ENCODE measurements at places on chromosomes 11 and 22.

- DNase-seq, result no peak
Measured at GRCh38 chr11:84316866-84317555, 1030.8 kb upstream of the CCDC90B start.

DNA sequence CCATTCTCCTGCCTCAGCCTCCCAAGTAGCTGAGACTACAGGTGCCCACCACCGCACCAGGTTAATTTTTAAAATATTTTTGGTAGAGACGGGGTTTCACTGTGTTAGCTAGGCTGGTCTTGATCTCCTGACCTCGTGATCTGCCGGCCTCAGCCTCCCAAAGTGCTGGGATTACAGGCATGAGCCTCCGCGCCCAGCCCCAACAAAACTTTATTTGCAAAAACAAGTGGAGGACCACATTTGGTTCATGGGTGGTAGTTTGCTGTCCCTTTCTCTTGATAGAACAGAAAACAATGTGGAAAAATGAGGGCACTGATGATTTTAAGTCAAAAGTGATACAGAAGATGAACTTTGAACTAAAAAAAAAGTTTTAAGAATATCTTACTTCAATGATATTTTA is 121.8 kb upstream of the SERPIND1 start:
- DNase-seq, result no peak

DNA sequence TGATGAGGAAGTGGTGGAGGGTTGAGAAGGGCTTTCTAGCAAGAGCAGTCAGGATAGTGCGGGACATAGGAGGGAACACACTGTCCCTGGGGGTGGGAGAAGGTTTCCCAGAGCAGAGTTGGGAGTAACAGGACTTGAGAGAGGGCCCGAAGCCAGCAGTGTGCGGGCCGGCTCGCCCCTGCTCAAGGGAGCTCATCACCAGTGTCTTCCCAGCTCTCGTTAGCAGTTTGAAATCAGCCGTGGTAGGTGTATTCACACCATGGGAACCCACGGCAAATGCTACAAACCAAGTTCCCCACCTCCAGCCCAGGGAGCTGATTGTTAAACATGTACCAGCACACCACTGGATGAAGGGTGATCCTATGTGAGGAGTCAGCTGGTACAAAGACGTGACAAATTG is 66.2 kb upstream of the EIF3D start:
- DNase-seq, result no peak

DNA sequence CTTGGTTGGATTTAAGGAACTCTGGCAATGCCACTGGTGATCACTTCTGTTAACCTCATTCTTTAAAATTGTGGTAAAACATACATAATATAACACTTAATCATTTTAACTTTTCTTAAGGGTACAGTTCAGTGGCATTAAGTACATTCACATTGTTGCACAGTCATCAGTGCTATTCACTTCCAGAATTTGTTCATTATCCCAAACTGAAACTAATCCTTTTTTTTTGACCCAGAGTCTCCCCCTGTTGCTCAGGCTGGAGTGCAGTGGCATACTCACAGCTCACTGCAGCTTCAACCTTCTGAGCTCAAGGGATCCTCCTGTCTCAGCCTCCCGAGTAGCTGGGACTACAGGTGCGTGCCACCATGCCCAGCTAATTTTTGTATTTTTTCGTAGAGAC is 10.6 kb downstream of the ELF5 start:
- no peak for DNase-seq

- DNase-seq, result no peak
Measured at GRCh38 chr11:31450841-31451240, 58.6 kb downstream of the IMMP1L start.

GRCh38 chr11:9755561-9756185 is 91.8 kb downstream of the SWAP70 start:
- no peak for DNase-seq

DNA sequence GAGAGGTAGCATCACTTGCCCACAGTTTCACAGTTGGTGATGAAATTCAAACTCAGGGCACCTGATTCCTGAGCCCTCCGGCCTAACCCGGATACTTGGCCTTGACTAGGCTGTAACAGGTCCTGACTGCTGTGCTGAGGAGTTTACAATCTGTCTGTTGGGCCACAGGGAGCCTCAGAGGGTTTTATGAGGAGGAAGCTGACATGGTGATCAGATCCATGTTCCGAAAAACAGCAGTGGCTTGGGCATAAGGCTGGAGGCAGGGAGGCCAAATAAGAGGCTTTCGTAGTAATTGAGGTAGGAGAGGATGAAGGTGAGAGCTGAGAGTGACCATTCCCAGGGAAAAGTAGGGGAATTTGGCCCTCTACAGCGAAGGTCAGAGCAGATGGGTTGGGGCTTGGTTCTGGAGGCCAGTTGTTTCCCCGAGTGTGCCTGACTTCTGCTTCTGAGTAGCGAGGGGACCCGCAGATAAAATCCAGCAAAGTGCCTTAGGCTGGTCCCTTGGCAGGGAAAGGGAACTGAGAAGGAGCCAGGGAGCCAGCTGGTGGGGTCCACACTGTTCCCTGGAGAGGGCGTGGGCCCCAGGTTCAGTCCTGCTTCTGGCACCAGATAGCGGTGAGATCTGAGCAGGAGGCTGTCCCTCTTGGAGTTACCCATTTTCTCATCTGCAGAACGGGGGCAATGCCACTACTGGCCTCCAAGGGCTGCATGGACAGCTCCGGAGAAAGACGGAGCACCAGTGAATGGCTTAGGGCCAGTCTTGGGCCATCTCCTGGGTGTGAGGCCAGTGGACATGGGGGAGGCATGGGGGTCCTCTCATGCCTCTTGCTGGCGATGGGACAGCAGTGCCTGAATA is 6.5 kb downstream of the PRDM11 start:
- DNase-seq, result no peak

GRCh38 chr11:130070109-130070845 is 583 bp downstream of the APLP2 start:
- DNase-seq, result peak; percentile 22

GRCh38 chr22:19042285-19043120 is 79.7 kb downstream of the DGCR2 start:
- DNase-seq, result no peak

DNA sequence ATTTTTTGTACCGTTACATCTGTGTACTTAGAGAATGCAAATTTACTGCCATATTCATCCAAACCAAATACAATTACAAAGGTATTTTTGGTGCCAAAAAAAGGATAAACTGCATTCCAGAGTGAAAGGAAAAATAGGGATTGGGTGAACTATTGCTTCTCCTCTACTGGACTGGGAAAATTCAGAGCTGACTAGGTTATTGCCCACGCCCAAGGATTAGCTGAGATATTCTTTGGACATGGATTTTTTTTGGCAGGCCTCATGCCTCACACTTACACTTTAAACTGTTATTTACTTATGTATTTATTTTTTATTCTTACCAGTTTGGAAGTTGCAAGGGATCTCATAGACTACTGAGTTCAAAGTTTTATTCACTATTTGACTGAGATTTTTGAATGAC is 76.3 kb upstream of the DDI1 start:
- DNase-seq, result no peak

DNA sequence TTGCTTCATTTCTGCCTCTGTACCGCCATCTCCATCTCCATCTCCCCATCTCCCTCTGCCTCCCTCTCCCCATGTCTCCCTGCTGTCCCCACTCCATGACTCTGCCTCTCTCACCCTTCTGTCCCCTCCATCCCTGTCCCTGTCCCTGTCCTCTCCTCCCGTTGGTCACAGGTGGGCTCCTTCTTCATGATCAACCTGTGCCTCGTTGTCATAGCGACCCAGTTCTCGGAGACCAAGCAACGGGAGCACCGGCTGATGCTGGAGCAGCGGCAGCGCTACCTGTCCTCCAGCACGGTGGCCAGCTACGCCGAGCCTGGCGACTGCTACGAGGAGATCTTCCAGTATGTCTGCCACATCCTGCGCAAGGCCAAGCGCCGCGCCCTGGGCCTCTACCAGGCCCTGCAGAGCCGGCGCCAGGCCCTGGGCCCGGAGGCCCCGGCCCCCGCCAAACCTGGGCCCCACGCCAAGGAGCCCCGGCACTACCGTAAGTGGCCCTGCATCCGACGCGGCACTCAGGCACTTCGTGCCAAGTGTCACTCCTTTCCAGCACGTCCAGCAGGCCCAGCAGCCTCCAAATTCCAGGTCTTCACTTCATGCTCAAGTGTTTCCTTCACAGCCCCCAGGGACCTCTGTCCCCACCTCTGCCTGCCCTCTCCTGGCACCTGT is 76.0 kb downstream of the CACNA1I start:
- no peak for DNase-seq

- DNase-seq, result no peak
Measured at GRCh38 chr22:34045311-34045710, 125.0 kb upstream of the LARGE1 start.

GRCh38 chr11:13262096-13262495 is 15.5 kb upstream of the BMAL1 start:
- no peak for DNase-seq

DNA sequence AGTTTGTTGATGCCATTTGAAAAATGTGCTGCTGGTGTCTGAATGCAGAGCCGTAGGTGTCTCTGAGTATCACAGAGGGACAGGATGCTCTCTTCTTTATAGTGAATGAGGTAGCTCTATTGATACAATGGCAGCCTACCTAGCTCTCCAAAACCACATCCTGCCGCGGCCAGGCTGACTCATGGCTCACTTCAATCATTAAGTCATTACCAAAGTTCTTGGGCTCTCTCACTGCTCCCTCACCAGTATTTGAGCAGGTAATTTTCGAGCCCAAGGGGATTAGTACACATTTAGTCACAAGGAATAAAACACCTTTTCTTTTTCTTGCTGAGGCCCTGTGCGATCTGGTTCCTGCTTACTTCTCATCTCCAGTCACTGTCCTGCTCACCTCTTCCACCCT is 509.0 kb upstream of the LARGE1 start:
- DNase-seq, result no peak

DNA sequence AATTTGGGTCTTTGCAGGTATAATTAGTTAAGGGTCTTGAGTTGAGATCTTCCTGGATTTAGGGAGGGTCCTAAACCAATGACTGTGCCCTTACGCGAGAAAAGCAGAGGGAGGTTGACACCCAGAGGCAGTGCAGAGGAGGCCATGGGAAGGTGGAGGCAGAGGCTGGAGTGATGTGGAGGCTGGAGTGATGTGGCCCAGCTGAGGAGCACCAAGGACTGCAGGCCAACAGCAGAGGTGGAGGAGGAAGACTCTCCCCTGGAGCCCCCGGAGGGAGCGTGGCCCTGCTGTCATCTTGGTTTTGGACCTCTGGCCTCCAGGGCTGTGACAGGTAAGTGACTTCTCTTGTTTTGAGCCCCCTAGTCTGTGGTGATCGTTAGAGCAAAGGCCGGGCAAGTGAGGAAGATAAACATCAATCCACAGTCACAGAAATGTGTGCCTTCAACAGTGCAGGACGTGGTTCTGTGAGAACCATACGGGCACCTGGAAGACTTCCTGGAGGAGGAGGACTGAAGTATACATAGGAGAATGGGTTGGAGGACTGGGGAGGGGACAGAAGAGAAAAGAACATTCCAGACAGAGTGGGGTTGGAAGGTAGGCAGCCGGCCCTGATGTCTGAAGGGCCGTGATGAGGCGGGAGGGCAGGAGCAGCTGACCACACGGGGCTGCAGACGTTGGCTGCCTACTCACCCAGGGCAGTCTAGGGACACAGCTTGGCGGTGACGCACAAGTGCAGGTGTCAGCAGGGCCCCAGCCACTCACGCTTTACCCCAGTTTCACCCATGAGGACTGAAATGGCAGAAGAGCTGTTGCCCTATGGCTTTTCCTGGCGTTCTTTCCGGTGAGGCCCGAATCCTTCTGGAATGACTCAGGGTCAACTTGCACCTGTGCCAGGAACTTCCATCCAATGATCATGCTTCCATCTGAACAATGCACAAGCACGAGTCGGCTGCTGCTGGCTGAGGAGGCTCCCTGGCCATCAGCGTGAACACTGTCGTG is 270.2 kb downstream of the CTTN start:
- no peak for DNase-seq

- no peak for DNase-seq
Measured at GRCh38 chr11:30917859-30918478, 331.8 kb upstream of the MPPED2 start.

GRCh38 chr11:19921976-19922688 is 209.5 kb downstream of the NAV2 start:
- DNase-seq, result no peak

GRCh38 chr11:7098235-7098832 is 9.5 kb downstream of the RBMXL2 start:
- DNase-seq, result no peak

GRCh38 chr11:68099474-68100405 is 21.4 kb downstream of the CHKA start:
- DNase-seq, result no peak
